ENCODE measurements at places on chromosomes 2 and 18.

DNA sequence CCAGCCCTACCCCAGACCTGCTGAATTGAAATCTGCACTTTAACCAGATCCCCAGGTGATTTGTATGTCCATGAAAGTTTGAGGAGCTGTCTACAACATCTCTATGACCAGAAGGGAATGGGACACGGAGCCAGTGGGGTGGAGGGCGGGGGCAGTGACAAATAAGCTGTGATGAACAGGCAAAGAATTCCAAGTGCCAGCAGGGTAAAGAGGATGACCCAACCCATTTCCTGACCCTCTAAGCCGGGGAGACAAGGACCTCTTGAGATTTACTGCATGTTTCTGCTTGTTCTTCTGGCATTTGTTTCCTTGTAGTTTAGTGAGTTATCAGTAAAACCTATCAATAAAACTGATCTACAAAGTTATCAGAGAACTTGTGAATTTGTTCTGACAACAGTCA is 8.7 kb downstream of the TET3 start:
- no peak for DNase-seq

DNA sequence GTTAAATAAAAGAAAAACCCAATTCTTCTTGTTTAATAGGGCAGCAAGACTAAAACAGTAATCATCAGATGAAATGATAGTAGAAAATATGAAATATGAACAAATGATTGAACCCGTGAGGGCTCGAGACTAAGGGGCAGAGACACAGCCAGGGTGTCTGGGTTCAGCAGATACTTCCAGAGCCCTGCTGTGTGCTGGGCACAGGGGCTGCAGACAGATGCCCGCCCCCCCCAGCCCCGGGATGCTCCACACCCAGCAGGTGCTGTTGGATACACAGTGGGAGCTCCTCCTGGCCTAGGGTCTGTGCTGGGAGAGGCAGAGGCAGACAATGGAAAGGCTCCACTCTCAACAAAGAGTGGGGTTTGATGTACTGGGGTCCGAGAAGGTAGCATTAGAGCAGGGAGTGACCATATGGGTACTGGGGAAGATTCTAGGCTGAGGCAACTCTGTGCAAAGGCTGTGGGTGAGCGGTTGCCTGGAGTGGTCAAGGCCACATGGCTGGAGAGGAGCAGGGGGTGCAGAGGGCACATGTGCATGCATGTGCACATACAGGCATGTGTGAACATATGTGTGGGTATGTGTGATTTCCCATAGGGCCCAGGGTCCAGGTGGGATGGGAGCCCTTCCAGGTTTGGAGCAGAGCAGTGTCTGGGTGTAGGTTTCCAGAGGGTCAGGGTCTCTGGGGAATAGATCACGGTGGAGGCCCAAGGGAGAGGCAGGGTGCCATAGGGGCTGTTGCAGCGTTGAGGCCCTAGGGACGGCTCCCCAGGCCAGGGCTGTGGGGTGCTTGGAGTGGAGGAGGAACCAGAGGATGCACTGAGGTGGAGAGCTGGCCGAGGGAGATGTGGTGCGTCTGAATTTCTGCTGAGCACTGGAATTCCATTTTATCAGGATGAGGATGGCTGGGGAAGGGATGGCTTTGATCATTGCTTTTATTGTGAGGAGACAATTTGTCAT is 36.7 kb downstream of the LDLRAD4 start:
- DNase-seq, result no peak

DNA sequence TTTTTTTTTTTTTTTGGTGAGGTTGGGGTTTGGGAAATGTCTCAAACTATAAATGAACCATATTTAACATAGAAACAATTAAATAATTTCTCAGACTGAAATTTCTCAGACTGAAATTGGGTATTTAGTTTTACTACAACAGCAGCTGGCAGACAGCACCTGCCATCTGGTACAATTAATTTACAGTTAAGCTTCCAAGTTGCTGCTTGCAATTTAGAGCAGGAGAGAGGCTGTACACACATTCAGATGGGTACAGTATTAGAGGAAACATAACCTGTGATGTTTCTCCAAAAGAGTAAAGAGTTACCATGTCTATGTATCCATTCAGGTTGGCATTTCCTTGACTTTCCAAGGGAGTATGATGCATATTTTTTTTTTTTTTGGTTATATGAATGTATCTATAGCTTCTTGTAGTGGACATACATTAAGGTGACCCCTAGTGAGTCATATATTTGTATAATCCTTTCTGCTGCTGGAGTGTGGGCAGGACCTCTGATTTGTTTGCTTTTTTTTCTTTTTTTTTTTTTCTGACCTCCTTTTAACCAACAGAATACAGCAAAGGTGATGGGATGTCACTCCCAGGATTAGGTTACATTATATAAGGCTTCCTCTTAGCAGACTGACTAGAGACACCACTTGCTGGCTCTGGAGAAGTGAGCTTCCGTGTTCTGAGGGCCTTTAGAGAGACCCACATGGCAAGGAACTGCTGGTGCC is 201.7 kb downstream of the PTH2R start:
- no peak for DNase-seq

GRCh38 chr2:96642564-96643360 is at the start of gene FER1L5:
Gene FER1L5 (plus strand): TSS chr2:96642764. CDS start chr2:96642837, 73 bp downstream.
- no peak for DNase-seq

GRCh38 chr2:172826522-172826921 is 90.9 kb downstream of the RAPGEF4 start:
- no peak for DNase-seq

DNA sequence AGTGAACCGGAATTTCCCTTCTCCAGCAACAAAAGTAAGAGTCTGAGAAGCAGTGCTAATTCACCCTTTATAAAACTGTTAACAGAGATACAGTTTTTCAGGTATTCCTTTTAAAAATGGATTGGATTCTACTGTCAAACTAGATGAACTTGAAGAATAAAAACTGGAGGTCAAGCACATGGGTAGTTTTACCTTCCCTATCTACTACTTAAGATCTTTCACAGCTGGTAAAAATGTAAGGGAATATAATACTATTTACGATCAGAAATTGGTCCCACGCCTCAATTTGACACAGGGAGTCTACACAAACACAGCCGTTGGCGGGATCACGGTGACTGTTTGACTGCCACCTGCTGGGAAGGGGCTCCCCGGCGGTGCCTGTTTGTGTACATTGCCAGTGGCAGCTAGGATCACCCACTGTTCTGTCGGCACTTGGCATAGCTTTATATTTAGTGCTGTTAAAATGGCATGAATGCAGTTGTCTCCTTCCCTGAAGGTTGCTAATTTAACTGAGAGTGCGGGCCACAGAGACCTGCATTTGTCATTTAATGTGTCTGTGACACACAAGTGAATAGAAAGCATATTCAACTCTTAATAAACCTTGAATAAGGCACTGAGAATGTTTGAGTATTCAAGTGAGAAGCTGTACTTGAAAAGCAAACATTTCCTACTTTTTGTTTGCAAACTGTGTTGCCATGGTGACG is 59.5 kb downstream of the ABCG8 start:
- no peak for DNase-seq

- no peak for DNase-seq
Measured at GRCh38 chr2:143140864-143141661, 11.8 kb downstream of the ARHGAP15 start.

DNA sequence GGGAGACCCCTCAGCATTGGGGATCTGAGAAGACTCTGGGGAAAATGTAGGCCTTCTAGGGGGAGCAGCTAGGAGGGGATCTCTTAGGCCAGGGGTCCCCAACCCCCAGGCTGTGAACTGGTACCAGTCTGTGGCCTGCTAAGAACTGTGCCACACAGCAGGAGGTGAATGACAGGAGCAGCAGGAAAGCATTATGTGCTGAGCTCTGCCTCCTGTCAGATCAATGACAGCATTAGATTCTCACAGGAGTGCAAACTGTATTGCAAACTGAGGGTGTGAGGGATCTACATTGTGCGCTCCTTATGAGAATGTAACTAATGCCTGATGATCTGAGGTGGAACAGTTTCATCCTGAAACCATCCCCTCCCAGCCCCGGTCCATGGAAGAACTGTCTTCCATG is 127.3 kb downstream of the SCG2 start:
- no peak for DNase-seq

DNA sequence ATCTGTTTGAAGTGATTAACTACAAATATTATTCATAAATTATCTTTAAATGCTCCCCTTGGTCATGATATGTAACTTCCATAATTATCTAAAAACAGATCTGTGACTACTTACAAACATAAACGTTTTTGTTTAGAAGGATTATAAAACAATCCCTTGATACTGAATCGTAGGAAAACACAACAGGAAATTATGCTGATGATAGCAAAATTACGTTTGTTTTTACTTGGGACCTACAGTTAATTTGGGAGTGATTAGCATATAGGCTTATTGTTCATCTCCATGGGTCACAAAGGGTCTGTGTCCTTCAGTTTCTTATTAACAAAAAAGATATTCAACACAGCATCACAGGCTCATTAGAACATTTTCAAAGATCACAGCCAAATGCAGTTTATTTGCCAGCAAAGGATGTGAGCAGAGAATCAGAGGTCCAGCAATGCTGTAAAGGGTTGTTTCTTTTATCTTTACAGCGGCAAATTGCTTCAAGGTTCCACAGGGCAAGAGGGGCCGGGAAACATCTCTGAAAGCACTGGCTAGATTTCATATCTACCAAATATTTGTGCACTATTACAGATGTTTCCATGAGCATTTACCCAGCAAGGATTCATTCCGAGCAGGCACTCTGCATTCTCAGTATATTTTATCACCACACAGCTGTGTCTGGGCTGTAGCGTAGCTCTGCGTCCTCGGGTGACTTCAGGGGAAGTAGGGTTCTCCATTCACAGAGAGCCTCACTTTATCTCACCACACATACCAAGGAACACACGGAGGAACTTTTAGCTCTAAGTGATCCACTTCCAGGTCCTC is 4.1 kb downstream of the CCDC195 start:
- no peak for DNase-seq

DNA sequence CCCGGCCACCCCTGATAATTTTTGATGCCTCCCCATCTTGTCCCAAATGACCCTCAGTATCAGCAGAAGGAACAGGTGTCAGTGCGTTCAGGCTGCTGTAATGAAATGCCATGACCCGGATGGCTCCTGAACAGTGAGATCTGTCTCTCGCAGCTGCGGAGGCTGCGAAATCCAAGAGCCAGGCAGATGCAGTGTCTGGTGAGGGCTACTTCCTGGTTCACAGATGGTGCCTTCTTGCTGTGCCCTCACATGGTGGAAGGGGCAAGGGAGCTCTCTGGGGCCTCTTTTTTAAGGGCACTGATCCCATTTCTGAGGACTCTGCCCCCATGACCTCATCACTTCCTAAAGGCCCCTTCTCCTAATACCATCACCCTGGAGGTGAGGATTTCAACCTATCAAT is 152.2 kb downstream of the TWIST2 start:
- DNase-seq, result no peak

DNA sequence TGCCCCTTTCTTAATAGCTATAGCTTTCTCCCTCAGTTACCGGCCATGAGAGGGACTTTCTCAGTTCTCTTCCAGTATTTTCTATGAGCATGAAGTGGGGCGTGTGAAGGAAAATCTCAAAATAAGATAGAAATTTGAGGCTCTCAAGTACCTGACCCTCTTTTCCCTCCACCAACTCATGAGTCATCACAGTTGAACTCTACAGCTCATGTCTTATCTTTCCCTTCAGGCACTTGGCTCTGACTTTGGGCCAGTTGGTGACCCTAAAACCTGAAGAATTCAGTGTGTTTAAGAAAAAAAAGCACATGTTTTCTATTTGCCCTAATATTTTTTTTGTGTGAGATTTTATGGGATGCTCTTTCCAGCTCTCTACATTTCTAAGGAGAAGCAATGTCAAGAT is 896.7 kb upstream of the ZEB2 start:
- DNase-seq, result no peak

- no peak for DNase-seq
Measured at GRCh38 chr2:226999661-227000060, 163.8 kb downstream of the RHBDD1 start.

DNA sequence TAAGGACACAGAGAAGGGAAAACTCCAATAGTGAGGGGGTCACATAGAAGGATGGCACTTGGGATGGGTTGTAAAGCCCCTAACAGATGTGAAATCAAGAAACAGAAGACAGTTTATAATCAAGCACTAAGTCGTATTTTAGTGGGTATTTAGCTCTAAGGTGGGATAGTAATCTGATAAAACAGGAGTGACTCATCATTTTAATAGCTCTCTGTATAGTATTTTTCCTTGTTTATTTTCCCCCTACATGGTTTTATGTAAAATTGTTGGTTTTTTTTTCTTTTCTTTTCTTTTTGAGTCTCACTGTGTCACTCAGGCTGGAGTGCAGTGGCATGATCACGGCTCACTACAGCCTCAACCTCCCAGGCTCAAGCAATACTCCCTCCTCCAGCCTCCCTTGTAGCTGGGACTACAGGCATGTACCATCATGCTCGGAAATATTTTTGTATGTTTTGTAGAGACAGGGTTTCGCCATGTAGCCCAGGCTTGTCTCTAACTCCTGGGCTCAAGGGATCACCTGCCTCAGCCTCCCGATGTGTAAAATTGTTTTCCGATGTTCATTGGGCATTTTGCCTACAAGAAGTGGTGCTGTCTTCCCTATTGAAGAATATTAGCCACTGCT is 142.6 kb upstream of the SERPINE2 start:
- no peak for DNase-seq

DNA sequence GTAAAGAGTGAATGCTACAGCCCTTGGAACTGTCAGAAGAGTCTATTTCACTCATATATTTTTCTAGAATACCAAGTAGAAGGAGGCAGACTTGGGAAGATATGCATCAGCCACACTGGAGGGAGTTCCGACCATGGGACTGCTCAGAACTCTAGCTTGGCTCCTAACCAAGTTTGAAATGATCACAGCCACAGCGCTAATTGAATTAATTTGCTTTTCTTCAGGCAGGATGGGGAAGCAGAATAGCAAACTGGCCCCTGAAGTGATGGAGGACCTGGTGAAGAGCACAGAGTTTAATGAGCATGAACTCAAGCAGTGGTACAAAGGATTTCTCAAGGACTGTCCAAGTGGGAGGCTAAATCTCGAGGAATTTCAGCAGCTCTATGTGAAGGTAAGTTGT is 51.4 kb downstream of the VSNL1 start:
- DNase-seq, result no peak

DNA sequence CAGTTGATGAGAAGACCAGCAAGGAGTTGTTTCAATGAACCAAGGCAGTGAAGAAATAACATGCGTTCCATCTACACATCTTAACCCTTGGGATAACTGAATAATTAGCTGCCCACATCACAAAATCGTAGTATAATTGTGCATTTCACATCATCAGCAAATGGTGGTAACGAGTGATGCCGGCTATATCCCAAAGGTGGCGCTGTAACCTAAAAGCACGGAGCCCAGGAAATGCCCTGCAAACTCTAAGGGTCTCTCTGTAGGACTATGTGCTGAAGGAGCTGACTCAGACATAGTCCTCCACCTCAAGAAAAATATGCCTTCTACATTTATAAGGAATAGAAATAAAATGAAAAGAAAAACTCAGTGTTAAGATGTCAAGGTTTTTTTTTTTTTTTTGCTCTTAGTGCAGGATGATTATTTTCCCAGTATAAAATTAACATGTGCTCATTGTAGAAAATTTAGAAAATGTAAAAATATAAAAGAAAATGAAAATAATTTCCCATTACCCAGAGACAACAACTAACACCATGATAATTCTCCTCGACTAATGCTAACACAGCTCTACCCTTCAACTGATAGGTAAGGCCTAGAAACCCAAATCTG is 23.1 kb upstream of the DSG3 start:
- no peak for DNase-seq
